ENCODE measurements at places on chromosomes 5 and 9. TPM values are rescaled to one million over a fixed set of nuclear protein-coding genes. Genes with fewer than 3 reads are reported as not detected.

Gene CD14
- total RNA-seq, result 1.7 TPM

Gene ISL1
- not detected for total RNA-seq

GRCh38 chr9:91518462-91518861 lies 94.8 kb upstream of the NFIL3 start:
- no peak for DNase-seq

GRCh38 chr9:121947775-121948174 lies 145.3 kb downstream of the TTLL11 start:
- DNase-seq, result no peak

Gene PSIP1
- 12.7 TPM for total RNA-seq

Gene NRARP
- 0.67 TPM for total RNA-seq

DNA sequence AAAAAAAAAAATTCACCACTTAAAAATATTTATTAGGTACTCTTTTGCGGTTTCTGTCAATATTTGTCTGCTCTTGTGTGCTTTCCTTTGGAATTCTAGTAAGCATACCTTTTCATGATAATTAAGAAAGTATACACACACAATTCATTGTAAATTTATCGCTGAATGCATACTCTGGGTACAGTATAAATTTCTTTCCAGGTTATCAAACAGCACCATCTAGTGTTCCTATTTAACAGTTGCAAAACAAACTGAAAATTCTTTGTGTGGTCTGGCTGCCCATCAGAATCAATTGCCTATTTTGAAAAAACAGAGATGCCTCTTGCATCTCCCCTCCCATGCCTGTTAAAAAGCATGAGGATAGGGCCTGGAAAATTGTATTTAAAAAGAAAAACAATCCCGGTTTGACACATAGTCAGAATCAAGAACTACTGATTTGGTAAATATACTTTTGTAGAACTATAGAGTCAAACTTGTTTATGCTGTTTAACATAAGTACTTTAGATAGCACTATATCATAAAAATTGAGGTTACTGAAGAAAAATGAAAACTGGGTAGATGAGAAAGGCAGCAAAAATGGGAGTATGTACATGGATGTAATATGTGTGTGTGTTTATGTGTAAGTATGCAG lies 16.2 kb downstream of the PGGT1B start:
- peak; percentile 26 for DNase-seq

Gene PTPRD
- 0.33 TPM for total RNA-seq

Gene KIF4B
- total RNA-seq, result not detected

Gene NCS1
- 76.5 TPM for total RNA-seq

- no peak for DNase-seq
Measured at GRCh38 chr9:95801797-95802196, 73.7 kb upstream of the ERCC6L2 start.

- no peak for DNase-seq
Measured at GRCh38 chr9:127153501-127153900, 31.1 kb upstream of the ANGPTL2 start.

DNA sequence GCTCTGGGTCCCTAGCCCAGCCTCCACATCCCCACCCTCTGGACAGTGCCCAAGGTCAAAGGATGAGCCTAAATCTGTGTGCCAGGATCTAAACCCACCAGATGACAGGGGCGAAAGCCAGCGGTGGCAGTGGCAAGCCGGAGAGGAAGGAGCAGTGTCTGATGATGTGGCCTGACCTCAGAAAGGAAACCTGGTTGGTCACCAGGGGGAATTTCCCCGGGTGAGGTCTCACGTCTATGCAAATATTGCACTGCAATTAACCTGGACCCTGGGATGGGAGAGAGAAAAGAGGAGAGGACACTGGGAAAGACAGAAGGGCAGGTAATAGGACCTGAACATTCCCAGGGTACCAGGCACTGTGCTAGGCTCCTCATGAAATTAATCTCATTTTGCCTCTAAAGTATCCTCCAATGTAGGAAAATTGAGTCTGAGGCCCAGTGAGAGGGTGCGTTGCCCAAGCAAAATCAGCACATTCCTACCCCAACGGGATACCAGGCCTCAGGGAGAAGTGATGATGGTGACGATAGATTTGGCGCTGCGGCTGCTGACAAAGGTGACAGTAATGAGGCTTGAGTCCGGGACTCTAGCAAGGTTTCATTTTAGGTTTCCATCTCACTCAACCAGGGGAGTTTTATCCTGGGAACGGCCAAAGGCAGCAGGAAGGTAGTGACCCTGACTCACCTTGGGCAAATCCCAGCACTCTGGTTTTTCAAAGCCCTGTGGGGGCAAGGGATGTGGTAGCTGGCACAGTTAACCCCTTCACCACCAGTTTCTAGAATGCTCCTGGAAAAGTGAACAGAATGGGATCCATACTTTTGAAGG lies 13.4 kb upstream of the TNIP1 start:
- DNase-seq, result peak; percentile 82

- no peak for DNase-seq
Measured at GRCh38 chr5:103546858-103547257, 15.7 kb downstream of the NUDT12 start.

DNA sequence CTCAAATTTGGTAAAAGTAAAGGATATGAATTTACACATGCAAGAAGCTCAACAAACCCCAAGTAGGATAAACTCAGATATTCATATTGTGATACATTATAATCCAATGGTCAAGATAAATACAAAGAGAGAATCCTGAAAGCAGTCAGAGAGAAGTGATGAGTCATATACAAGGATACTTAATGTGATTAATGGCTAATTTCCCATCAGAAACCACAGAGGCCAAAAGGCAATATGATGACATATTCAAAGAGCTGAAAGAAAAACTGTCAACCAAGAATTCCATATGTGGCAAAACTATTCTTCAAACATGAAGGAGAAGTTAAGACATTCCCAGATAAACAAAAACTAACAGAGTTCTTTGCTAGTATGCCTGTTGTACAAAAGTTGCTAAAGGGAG lies 19.5 kb upstream of the IRF1 start:
- DNase-seq, result peak; percentile 80

GRCh38 chr5:78221964-78222451 lies 72.5 kb downstream of the AP3B1 start:
- DNase-seq, result peak; percentile 6
